Myocyte (in vitro differentiated cells): ENCODE measurements at places on chromosomes 12 and 14.

GRCh38 chr14:50381823-50382287 lies 14.8 kb downstream of the CDKL1 start:
- DNase-seq = no peak

DNA sequence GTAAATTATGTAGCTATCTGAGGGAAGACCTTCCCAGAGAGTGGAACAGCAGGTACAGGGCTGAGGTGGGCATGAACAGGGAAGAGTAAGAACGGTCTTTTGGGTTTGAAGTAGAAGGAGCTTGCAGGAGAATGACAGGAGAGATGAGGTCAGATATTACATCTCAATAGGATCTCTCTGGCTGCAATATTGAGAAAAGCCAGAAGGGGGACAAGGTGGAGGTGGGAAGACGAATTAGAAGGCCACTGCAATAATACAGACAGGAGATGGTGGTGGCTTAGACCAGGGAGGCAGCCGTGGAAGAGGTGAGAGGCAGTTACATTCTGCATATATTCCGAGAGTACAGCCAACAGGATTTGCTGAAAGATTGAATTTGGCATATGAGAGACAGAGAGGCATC lies 310.2 kb downstream of the APAF1 start:
- DNase-seq = no peak

DNA sequence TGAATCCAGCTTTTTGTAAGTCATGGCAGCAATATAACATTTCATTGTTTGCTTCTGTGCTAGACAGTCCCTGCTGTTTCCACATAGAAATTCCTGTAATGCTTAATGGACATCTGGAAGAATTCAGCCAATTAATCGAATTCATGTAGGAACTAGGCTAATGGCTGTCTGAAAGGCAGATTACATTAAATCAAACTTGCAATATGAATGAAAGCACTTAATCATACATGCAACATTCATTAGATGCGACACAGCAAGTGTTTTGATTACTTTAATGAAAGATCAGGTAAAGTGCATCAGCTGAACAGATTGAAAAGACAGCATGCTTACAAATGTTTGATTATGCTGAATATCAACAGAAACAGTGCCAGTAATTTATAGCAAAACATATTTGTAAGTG lies 24.1 kb upstream of the INSM2 start:
- DNase-seq = no peak

- DNase-seq = no peak
Measured at GRCh38 chr12:4434301-4434700, 11.3 kb downstream of the FGF6 start.

- DNase-seq = peak; percentile 70
Measured at GRCh38 chr12:52837413-52837741, 3.3 kb upstream of the KRT79 start.

GRCh38 chr12:16417058-16417457 lies 69.6 kb downstream of the MGST1 start:
- DNase-seq = no peak

DNA sequence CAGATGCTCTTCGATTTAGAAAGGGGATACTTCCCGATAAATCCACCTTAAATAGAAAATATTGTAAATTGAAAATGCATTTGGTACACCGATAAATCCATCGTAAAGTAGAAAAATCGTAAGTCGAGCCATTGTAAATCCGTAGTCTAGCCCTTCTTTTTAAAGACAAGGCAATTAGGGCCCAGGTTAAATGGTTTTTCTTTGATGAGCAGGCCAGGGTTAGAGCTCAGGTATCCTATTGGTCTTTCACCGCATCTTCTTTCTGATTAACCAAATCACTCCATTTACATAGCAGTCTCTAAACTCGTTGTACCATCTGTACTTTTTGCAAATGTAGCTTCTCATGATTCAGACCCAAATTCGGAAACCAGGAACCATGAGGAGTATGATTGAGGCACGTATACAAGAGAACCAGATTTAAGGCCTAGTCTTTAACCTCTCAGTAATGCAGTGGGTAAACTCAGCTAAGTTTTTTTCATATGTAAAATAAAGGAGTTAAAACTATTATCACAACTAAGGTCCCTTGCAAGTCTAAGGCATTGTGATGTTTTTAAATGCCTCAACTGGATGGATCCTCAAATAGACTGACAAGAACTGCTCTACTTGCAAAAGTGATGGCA lies 2.2 kb upstream of the YAF2 start:
- no peak for DNase-seq

- DNase-seq = no peak
Measured at GRCh38 chr14:74942608-74943007, 12.8 kb downstream of the PGF start.

- peak; percentile 56 for DNase-seq
Measured at GRCh38 chr12:46219877-46220655, 48.8 kb downstream of the SLC38A1 start.

GRCh38 chr14:92729634-92730358 lies 18.6 kb downstream of the LGMN start:
- DNase-seq = peak; percentile 92

DNA sequence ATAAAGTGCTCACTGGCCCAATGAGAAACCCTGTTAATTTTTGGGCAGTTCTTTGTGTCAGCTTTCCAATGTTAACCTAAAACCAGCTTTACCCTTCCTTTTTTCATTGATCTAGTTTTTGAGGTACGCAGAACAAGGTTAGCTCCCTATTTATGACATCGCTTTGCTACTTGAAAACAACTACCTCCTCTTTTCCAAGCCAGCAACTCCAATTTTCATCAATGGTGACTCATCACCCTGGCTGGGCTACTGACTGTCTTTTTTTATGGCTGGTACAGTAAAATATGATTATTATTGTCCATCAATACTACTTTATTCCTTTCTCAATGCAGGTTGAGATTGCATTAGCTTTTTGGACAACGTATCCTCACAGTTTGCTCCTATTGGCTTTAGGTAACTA lies 22.5 kb upstream of the AKAP6 start:
- no peak for DNase-seq

GRCh38 chr14:73796893-73797542 lies 54.6 kb upstream of the PTGR2 start:
- peak; percentile 31 for DNase-seq

- peak; percentile 77 for DNase-seq
Measured at GRCh38 chr12:46455648-46456352, 83.2 kb upstream of the SLC38A2 start.

DNA sequence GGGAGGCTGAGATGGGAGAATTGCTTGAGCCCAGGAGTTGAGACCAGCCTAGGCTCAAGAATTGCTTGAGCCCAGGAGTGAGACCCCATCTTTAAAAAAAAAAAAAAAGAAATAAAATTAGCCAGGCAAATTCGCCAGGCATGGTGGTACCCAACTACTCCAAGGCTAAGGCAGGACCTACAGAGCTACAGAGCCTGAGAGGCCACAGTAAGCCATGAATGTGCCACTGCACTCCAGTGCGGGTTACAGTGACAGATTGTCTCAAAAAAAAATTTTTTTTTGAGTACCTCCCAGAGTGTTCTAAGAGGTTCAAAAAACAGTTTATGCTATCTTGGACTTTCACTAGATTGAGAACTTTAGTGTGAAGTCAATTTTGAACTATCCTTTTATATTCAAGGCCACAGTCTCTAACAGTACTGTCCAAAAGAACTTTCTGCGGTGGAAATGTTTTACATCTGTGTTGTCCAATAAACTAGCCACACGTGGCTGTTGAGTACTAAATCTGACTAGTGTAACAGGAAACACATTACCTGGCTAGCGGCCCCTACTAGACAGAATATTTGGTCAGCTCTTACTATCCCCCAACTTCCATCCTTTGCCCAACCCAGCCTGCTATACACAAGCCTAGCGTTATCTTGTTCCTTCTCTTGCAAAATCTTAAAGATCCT lies 2.4 kb downstream of the RPL36AL start:
- no peak for DNase-seq

DNA sequence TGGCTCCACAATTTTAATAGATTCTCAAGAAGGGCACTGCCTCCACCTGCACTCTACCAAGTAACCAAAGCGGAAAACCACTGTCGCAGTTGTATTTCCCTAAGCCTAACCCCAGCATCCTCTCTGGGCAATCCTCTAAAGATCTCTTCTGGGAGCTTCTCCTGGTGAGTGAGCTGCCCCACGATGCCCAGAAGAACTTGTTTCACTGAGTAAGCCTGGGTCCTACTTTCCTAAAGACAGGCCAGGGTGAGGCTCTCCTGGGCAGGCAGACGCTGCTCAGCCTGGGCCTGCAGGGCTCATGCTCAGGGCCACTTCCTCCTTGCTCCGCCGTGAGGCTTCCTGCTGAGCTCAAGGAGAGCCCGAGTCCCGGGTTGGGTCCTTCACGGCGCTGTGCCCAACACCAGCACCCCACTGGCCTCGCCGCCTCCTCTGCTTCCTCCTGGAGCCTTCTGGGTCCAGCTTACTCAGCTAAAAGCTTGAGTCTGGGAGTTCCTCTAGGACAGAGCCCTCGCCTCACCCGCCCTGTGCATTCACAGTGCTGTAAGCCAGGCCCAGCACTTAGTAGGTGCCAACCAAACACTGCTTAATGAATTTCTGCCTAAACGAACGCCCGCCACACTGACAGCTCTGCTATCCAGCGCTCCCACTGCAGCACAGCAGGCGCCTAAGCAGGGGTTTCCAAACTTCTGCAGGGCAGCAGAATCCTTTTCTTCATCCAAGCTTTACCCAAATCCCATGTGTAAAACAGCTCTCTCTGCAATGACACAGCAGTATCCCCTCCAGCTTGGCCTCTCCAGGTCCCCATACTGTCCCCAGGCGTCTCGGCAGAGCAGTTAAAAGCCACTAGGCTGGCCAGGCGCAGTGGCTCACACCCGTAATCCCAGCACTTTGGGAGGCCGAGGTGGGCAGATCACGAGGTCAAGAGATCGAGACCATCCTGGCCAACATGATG lies 5.7 kb downstream of the RAB35 start:
- DNase-seq = no peak

DNA sequence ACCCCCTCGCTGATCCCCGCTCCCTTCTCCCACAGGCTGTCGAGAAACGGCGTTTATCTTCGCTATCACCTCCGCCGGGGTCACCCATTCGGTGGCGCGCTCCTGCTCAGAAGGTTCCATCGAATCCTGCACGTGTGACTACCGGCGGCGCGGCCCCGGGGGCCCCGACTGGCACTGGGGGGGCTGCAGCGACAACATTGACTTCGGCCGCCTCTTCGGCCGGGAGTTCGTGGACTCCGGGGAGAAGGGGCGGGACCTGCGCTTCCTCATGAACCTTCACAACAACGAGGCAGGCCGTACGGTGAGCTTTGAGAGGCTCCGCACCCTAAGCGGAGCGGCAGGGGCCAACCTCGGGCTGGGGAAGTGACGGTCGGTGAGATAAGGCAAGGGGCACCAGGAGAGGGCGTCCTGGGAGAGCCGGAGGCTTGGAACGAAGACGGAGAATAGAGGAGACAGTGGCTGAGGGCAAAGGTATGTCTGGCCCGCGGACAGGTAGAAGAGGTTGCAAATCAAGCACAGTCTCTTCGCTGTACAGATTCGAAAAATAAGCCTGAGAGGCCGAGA lies 2.3 kb downstream of the WNT1 start:
- no peak for DNase-seq

GRCh38 chr12:124395284-124395752 lies 100.4 kb downstream of the RFLNA start:
- DNase-seq = no peak

GRCh38 chr12:93601591-93601990 lies 29.1 kb downstream of the SOCS2 start:
- no peak for DNase-seq

GRCh38 chr12:45279931-45280830 lies 64.3 kb downstream of the ANO6 start:
- DNase-seq = peak; percentile 50

GRCh38 chr12:5807514-5808219 lies 137.4 kb downstream of the ANO2 start:
- no peak for DNase-seq

DNA sequence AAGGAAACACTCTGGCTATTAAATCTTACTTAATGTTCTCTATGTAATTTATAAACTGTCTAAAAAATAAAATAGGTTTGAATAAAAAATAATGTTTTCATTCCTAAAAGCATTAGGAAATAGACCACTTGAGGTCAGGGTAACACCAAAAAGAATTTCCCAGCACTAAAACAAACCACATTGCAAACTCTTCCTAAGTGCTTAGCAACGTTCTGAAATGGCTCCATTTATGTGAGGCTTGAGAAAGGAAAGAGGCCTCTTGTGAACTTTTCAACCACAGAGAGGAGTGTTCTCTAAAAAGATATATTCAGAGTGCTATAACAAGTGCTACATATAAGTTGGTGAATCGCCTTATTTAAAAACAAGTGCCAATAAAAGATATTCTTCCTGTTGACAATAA lies 42.7 kb downstream of the ALX1 start:
- DNase-seq = peak; percentile 6

- DNase-seq = peak; percentile 88
Measured at GRCh38 chr12:92467886-92468285, 234.9 kb upstream of the PLEKHG7 start.

DNA sequence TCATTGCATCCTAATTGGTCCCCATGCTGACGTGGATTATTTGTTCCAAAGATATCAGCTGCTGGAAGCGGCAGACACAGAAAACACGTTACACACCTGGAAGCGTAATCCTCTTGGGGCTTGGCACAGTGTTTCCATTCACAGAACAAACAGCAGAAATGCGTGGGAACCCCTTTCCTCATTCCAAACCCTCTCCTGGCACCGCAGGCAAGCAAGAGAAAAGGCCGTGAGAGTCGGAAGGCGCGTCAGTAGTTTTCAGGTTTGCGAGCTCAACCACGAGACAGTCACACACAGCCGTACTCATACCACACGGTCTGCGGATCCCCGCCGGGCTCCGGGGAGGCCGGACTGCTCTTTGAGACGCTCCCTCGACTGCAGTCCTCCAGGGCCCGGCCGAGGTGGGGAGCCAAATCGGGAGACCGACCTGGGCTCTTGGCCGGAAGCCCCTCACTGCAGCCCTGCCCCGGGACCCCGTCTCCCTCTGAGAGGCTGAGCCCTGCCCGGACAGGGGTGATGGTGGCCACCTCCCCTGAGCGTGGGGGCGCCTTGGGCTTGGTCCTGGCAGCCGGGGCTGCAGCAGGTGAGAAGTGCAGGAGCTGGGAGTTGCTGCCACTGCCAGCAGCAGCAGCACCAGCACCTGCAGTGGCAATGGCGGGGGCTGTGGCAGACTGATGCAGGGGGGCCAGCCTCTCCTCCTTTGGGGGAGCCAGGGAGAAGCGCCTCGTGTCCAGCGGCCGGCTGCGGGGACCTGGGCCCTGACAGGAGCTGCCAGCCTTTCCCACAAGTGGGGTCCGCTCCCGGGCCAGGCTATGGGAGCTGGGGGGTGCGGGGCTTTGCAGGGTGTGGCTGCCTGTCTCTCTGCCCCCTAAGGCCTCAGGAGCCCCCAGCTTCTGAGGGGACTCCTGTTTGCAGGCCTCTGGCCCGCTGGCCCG lies 28.1 kb upstream of the GPR68 start:
- DNase-seq = no peak

GRCh38 chr14:36941783-36942521 lies 230.5 kb downstream of the SLC25A21 start:
- DNase-seq = peak; percentile 72

DNA sequence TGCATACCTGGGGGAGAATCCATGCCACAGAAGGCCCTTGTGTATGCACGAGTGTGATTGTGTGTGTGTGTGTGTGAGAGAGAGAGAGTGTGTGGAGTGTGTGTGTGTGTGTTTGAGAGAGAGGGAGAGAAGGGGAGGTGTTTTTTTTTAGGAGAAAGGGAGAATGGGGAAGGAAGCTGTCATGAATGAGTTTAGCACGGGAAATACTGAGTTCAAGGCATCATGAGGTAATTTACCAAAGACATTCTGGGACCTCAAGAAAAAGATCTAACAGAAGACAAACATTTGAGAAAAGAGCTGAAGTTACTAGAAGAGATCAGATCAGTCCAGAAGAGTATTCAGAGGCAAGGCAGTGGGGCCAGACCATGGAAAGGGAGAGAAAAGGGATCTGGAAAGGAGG lies 157.1 kb downstream of the TTC7B start:
- DNase-seq = no peak
